ENCODE measurements at places on chromosomes 4 and X. TPM values are rescaled to one million over a fixed set of nuclear protein-coding genes. Genes with fewer than 3 reads are reported as not detected.

DHX15 gene
- 112 TPM for total RNA-seq

CXCL1 gene
- total RNA-seq, result 1,041 TPM

MBTPS2 gene
- total RNA-seq, result 15.0 TPM

PRR32 gene
- total RNA-seq, result not detected

FDCSP gene
- not detected for total RNA-seq

ADAM29 gene
- total RNA-seq, result not detected

AFM gene
- not detected for total RNA-seq

TRIM61 gene
- total RNA-seq, result 5.5 TPM

EDNRA gene
- total RNA-seq, result 2.1 TPM

KLB gene
- total RNA-seq, result not detected

GLRA2 gene
- not detected for total RNA-seq

HUWE1 gene
- 135 TPM for total RNA-seq

TKTL2 gene
- total RNA-seq, result not detected

CFP gene
- 0.33 TPM for total RNA-seq

MAGEC3 gene
- not detected for total RNA-seq

CXCL13 gene
- 2.1 TPM for total RNA-seq

DTHD1 gene
- not detected for total RNA-seq

ARHGAP24 gene
- total RNA-seq, result 181 TPM

PWWP3B gene
- total RNA-seq, result not detected

PASD1 gene
- not detected for total RNA-seq

C4orf51 gene
- not detected for total RNA-seq

SYTL5 gene
- 1.7 TPM for total RNA-seq

EIF2S3 gene
- 369 TPM for total RNA-seq

GLOD5 gene
- not detected for total RNA-seq

MAGT1 gene
- 99.6 TPM for total RNA-seq

ARHGEF9 gene
- total RNA-seq, result 16.7 TPM

MAGEC1 gene
- total RNA-seq, result not detected

MAPK10 gene
- total RNA-seq, result 4.8 TPM

DCAF16 gene
- 22.7 TPM for total RNA-seq

SLC6A14 gene
- not detected for total RNA-seq

NDP gene
- not detected for total RNA-seq

ZNF732 gene
- 0.36 TPM for total RNA-seq

MAGEB4 gene
- total RNA-seq, result not detected

SLC49A3 gene
- 6.2 TPM for total RNA-seq

MXRA5 gene
- total RNA-seq, result under 0.01 TPM

SOX3 gene
- not detected for total RNA-seq

ADGRL3 gene
- under 0.01 TPM for total RNA-seq

TRAPPC2 gene
- 32.7 TPM for total RNA-seq

SLC10A4 gene
- total RNA-seq, result not detected

ZFP42 gene
- 0.36 TPM for total RNA-seq

NAP1L3 gene
- total RNA-seq, result 0.46 TPM

KCNE5 gene
- total RNA-seq, result 0.36 TPM

ZNF630 gene
- 0.33 TPM for total RNA-seq

USP11 gene
- 48.5 TPM for total RNA-seq

OPHN1 gene
- 23.3 TPM for total RNA-seq

VCX gene
- total RNA-seq, result not detected

CACNA1F gene
- total RNA-seq, result under 0.01 TPM

ARHGEF38 gene
- not detected for total RNA-seq

All from melanocyte of skin (primary cell).